Activated T-helper 1 cell treated with anti-CD3 and anti-CD28 coated beads, Interleukin-12 subunit alpha, Interleukin-12 subunit beta, Interleukin-2, Interleukin-4 antibody, amounts not matched to agents 30 ng/mL and 10 ng/mL and 1 ng/mL, durations not matched to agents 14 hours and 24 hours and 36 hours (primary cell): ENCODE measurements at places on chromosomes 16 and 17.

DNA sequence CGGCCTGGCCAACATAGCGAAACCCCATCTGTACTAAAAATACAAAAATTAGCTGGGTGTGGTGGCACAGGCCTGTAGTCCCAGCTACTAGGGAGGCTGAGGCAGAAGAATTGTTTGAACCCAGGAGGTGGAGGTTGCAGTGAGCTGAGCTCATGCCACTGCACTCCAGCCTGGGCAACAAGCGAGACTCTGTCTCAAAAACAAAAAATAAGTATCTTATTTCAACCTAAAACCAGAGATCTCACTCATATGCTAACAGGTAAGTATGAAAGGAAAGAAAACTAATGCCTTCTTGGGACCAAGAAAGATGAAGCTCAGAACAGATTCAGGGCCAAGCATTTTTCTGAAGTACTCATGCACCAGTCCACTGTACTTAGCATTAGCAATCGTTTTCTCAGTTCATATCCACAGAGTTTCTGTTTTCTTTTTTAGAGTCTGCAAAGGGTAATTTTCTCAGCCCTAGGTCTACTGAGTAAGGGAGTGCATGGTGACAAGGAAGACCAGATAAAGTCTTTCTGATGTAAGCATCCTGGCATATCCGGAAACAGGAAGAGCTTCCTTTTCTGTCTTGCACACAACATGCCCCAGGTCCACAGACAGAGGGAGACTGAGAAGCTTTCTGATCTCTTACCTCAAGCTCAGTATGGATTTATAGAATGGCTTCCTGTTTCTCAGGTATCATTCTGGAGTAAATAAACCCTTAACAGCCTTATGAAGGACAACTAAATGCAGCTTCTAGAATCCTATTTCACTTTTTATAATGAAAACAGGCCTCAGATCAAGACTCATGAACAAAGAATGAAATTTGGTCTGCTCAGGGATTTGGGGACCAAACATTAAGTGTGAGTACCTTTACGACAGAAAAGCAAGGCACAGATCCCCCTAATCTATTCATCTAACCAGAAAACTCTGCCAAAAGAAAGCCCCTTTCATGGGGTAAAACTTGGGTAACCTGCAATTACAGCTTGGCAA, 38.7 kb upstream of the FOXJ1 start:
- H3K4me1 ChIP-seq, result peaks cover 56% of the 10 kb centered on the region
- peak overlapping the region; percentile 74 for H3K4me3 ChIP-seq
- peak overlapping the region; percentile 91 for H3K27ac ChIP-seq
- no peaks in the 10 kb centered on the region for H3K27me3 ChIP-seq
- H3K36me3 ChIP-seq, result peaks cover 18% of the 10 kb centered on the region

- H3K27ac ChIP-seq, result no peak overlapping the region
- H3K27me3 ChIP-seq, result no peaks in the 10 kb centered on the region
- no peak for DNase-seq
- H3K4me1 ChIP-seq, result peaks cover 22% of the 10 kb centered on the region
- no peaks in the 10 kb centered on the region for H3K36me3 ChIP-seq
- no peak overlapping the region for H3K4me3 ChIP-seq
Observed at GRCh38 chr17:56777859-56778258, 55.9 kb downstream of the C17orf67 start.

GRCh38 chr16:88482630-88483391, 29.7 kb downstream of the ZFPM1 start:
- H3K27ac ChIP-seq, result no peak overlapping the region
- H3K27me3 ChIP-seq, result peaks cover 4% of the 10 kb centered on the region
- DNase-seq, result no peak
- H3K4me3 ChIP-seq, result no peak overlapping the region
- peaks cover 6% of the 10 kb centered on the region for H3K4me1 ChIP-seq
- H3K36me3 ChIP-seq, result no peaks in the 10 kb centered on the region

- H3K4me1 ChIP-seq, result peaks cover 9% of the 10 kb centered on the region
- H3K36me3 ChIP-seq, result no peaks in the 10 kb centered on the region
- no peak overlapping the region for H3K4me3 ChIP-seq
- H3K27me3 ChIP-seq, result peaks cover 41% of the 10 kb centered on the region
Observed at GRCh38 chr17:66830451-66830850, 4.5 kb upstream of the CACNG5 start.

DNA sequence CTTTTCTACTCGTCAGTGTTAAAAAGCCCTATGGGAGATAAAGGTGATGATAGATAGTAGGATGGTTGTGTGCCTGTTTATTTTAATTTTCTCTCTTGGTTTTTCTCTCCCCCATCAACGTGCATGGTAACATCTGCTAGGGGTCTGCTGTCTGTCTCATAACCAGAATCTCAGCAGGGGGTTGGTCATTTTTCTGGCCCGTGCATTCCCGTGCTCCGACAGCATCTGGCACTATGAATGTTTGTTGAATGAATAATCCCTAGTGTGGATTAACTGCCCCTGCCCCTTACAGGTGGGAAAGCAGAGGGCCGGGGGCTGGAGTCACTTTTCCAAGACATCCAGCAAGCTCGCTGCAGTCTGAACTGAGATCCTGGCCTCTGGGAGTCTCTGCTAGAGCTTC, 6.3 kb downstream of the CA5A start:
- H3K36me3 ChIP-seq, result no peaks in the 10 kb centered on the region
- no peak overlapping the region for H3K4me3 ChIP-seq
- H3K4me1 ChIP-seq, result peaks cover 6% of the 10 kb centered on the region
- no peak overlapping the region for H3K27ac ChIP-seq
- peaks cover 16% of the 10 kb centered on the region for H3K27me3 ChIP-seq

DNA sequence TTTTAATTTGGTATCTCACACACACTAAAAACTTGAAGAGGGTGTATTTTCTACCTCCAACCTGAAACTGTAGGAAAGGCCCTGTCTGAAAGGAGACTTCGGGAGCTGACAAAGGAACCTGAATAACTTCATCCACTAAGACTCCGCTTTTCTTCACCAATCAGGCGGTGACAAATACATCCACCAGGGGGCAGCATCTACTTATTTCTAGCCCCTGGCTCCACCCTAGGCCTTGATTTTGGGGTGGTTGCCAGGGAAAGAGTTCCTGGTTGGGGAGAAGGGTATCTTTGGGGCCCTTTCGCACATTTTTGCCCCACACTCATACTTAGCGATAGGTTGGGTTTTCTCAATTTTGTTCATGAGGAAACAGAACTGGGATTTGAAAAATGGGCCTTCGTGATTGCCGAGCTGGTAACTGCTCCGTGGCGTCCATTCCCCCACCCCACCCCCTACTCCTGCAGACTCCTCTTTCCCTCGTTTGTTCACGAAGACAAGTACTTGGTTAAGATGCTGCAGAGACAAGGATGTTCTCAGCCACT, 4.8 kb upstream of the ARL4D start:
- peaks cover 2% of the 10 kb centered on the region for H3K27me3 ChIP-seq
- no peaks in the 10 kb centered on the region for H3K36me3 ChIP-seq
- peak; percentile 82 for DNase-seq
- H3K27ac ChIP-seq, result peak overlapping the region; percentile 44
- no peak overlapping the region for H3K4me3 ChIP-seq
- H3K4me1 ChIP-seq, result peaks cover 43% of the 10 kb centered on the region

DNA sequence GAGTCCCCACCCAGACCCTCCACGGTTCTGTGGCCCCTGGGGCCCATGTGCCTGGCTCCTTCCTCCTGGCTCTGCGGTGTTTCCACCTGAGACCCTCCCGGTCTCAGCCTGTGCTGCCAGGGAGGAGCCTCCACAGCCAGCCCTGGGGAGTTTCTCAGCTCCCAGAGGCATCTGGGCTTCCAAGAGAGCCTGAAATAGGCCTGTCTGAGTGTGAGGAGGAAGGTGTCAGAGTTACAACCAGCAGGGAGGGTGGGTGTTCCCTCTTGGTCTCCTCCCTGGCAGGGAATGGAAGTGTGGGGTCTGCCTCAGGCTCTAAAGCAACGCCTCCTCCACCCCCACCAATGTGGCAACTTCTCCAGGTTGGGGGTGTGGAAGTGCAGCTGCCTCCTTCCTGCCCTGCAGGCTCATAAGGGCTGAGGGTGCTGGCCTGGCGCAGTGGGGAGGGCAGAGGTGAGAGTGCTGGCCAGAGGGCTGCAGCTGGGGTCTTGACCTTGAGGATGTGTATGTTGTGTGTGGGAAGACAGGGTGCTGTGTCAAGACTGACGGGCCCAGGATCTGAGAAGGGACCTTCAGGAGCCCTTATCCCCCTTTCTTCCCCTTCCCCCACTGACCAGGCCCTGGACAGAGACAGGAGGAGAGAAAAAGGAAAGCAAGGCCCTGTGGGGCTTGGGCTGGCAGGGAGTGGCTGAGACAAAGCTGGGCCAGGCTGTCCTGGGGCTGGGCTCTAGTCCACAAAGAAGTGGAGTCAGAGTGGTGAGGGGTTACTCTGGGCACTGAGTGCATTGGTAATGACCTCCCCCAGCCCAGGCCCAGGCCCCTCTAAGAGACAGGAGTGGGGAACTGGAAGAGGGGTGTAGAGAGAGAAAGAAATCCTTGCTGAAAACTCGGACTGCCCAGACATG, 2.4 kb downstream of the CYGB start:
- H3K27ac ChIP-seq, result no peak overlapping the region
- no peak for DNase-seq
- peaks cover 43% of the 10 kb centered on the region for H3K27me3 ChIP-seq
- H3K4me3 ChIP-seq, result no peak overlapping the region
- no peaks in the 10 kb centered on the region for H3K4me1 ChIP-seq

- no peak overlapping the region for H3K4me3 ChIP-seq
- H3K27ac ChIP-seq, result no peak overlapping the region
- peaks cover 4% of the 10 kb centered on the region for H3K4me1 ChIP-seq
- H3K36me3 ChIP-seq, result no peaks in the 10 kb centered on the region
- DNase-seq, result no peak
Observed at GRCh38 chr16:88917146-88917914, 50.9 kb upstream of the PABPN1L start.

- no peaks in the 10 kb centered on the region for H3K36me3 ChIP-seq
- peak; percentile 52 for DNase-seq
- no peaks in the 10 kb centered on the region for H3K27me3 ChIP-seq
- H3K27ac ChIP-seq, result no peak overlapping the region
- no peak overlapping the region for H3K4me3 ChIP-seq
Observed at GRCh38 chr16:88437367-88437964, 15.6 kb upstream of the ZFPM1 start.

DNA sequence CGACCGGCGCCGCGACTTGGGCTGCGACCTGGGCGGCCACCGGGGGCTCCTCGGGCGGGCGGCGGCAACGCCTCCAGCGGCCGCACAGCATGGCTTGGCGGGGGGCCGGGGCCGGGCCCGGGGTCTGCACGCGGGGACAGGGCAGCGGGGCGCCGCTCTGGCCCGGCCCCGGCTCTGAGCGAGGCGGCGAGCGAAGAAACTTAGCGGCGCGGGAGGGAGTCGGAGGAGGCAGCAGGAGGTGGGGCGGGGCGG, at the start of gene PLCD3:
Gene PLCD3, minus strand, starts transcription at position 196 of the 252 bp plus-strand sequence. Its CDS starts 105 bp downstream, at position 91.
- no peak for DNase-seq
- peaks cover 15% of the 10 kb centered on the region for H3K4me1 ChIP-seq
- H3K4me3 ChIP-seq, result peak within 1 kb of the TSS; percentile 91
- peak within 1 kb of the TSS; percentile 81 for H3K27ac ChIP-seq
- no peaks in the 10 kb centered on the region for H3K36me3 ChIP-seq

GRCh38 chr16:30526137-30526822, at the start of gene ZNF768:
ZNF768 (minus strand) TSS chr16:30526566; CDS start chr16:30526413, 153 bp downstream.
- DNase-seq, result no peak
- H3K27ac ChIP-seq, result peak within 1 kb of the TSS; percentile 54
- H3K4me3 ChIP-seq, result peak within 1 kb of the TSS; percentile 85
- peaks cover 14% of the 10 kb centered on the region for H3K36me3 ChIP-seq
- H3K4me1 ChIP-seq, result peaks cover 44% of the 10 kb centered on the region

GRCh38 chr17:67054011-67054591, 9.7 kb downstream of the CACNG1 start:
- H3K27me3 ChIP-seq, result peaks cover 1% of the 10 kb centered on the region
- no peak overlapping the region for H3K27ac ChIP-seq
- H3K4me1 ChIP-seq, result no peaks in the 10 kb centered on the region
- DNase-seq, result no peak
- no peaks in the 10 kb centered on the region for H3K36me3 ChIP-seq
- no peak overlapping the region for H3K4me3 ChIP-seq

DNA sequence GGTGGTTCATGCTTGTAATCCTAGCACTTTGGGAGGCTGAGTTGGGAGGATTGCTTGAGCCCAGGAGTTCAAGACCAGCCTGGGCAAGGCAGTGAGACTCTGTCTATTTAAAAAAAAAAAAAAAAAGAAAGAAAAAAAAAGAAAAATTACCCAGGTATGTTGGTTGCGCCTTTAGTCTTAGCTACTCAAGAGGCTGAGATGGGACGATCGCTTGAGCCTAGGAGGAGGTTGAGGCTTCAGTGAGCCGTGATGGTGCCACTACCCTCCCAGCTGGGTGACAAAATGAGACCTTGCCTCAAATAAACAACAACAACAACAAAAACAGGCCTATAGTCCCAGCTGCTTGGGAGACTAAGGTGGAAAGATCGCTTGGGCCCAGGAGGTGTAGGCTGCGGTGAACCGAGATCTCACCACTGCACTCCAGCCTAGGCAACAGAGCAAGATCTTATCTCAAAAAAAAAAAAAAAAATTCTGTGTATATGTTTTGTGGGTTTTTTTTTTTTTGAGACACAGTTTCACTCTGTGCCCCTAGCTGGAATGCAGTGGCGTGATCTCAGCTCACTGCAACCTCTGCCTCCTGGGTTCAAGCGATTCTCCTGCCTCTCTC, 12.5 kb upstream of the ANKRD40CL start:
- H3K36me3 ChIP-seq, result no peaks in the 10 kb centered on the region
- H3K27ac ChIP-seq, result peak overlapping the region; percentile 70
- no peak overlapping the region for H3K4me3 ChIP-seq
- peak; percentile 55 for DNase-seq
- peaks cover 27% of the 10 kb centered on the region for H3K4me1 ChIP-seq

GRCh38 chr17:46035112-46035818, 36.2 kb downstream of the STH start:
- no peak overlapping the region for H3K4me3 ChIP-seq
- H3K36me3 ChIP-seq, result peaks cover 51% of the 10 kb centered on the region
- H3K27me3 ChIP-seq, result no peaks in the 10 kb centered on the region
- H3K27ac ChIP-seq, result peak overlapping the region; percentile 65
- peak; percentile 11 for DNase-seq
- peaks cover 25% of the 10 kb centered on the region for H3K4me1 ChIP-seq

GRCh38 chr16:84369938-84370627, 1.7 kb downstream of the ATP2C2 start:
- no peaks in the 10 kb centered on the region for H3K36me3 ChIP-seq
- H3K27ac ChIP-seq, result no peak overlapping the region
- peaks cover 4% of the 10 kb centered on the region for H3K4me1 ChIP-seq
- DNase-seq, result no peak
- H3K4me3 ChIP-seq, result no peak overlapping the region
- H3K27me3 ChIP-seq, result peaks cover 41% of the 10 kb centered on the region

- no peak for DNase-seq
- no peak overlapping the region for H3K27ac ChIP-seq
- no peaks in the 10 kb centered on the region for H3K36me3 ChIP-seq
- no peak overlapping the region for H3K4me3 ChIP-seq
- peaks cover 27% of the 10 kb centered on the region for H3K27me3 ChIP-seq
Observed at GRCh38 chr17:40671282-40671681, 6.3 kb upstream of the KRT222 start.
